ENCODE measurements at places on chromosomes 4 and X.

DNA sequence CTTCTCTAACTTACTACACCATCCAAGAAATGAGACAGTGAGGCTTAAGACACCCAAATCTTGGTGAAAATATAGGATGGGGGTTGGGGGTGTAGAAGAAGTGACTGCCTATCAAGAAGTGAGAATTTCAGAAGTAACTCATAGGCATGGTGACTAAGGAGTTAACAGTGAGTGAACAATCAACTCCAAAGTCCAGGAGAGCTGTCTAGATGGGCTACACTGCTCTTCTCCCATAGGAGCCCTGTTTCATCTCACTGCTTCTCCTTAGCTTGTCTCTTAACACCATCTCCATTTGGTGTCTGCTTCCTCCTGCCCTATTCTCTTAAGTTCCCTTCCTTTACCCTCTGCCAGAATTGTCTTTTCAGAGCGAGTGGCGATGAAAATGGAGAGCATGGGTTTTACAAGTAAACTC lies 22.7 kb downstream of the FABP2 start:
- no peak for DNase-seq

DNA sequence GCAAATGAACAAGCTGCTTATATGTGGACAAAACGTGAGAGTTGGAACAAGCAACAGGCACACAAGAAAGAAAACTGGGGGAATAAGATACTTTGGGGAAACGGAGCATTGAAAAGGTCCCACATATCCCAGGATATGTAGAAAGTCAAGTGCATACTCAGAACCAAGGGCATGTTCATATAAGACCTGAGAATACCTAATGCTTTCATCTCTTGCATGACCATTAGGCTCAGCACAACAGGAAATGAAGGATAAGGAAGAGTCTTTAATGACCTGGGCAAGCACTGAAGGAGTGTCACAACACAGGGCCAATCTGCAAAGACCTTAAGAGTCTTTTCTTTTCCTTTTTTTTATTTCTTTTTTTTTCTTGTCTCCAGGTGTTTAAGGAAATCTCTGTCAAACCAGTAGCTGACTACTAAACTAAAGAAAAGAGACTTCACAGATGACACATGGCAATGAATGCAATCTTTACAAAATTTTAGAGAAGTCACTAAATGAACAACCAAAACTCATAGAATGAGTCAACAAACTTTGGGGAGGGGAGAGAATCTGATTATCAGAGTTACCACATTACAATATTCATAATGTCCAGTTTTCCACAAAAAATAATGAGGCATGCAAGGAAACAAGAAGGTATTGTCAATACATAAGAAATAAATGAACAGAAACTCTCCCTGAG lies 67.9 kb upstream of the STK26 start:
- no peak for DNase-seq

DNA sequence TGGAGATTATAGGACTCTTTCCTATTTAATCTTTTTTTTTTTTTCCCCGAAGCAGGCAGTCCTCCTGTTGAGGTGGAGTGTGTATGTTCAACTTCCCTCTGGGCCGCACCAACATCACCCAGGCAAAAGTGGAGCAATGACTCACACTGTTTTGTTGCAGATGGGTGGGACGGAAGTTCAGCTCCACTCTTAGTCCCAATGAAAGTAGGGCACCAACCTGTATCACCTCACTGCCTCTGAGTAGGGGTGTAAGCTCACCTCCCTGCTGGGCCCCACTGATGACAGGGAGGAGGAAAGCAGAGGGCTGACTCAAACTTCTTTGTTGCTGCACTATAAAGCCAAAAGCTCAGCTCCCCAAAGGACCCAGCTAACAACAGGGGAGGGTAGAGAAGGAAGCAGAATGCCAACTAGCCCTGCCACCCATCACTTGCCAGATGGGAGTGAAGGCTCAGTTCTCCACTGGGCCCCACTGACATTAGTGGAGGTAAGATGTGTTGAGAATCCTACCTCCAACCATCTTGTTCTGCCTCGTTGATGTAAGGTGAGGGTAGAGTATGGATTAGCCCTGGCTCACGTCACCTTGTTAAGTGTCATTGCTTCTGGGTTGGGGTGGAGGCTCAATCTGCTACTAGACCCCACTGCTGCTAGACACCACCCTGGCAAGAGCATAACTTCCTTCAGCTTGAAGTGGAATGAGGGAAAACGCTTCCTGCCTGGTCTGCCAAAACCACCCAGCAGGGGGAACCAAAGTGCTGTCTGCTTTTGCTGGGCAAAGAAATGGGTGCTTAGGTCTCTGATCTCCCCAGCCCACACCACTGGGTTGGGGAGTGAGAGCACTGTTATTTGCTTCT lies 14.1 kb downstream of the RPS6KA3 start:
- DNase-seq: peak; percentile 36

GRCh38 chr4:112234952-112235609 lies 3.5 kb downstream of the AP1AR start:
- DNase-seq: peak; percentile 93

GRCh38 chr4:152479428-152480026 lies 56.4 kb downstream of the FBXW7 start:
- DNase-seq: no peak

GRCh38 chr4:105666693-105667092 lies 41.8 kb downstream of the INTS12 start:
- DNase-seq: no peak

GRCh38 chr4:72365016-72365415 lies 204.0 kb downstream of the ADAMTS3 start:
- DNase-seq: no peak

DNA sequence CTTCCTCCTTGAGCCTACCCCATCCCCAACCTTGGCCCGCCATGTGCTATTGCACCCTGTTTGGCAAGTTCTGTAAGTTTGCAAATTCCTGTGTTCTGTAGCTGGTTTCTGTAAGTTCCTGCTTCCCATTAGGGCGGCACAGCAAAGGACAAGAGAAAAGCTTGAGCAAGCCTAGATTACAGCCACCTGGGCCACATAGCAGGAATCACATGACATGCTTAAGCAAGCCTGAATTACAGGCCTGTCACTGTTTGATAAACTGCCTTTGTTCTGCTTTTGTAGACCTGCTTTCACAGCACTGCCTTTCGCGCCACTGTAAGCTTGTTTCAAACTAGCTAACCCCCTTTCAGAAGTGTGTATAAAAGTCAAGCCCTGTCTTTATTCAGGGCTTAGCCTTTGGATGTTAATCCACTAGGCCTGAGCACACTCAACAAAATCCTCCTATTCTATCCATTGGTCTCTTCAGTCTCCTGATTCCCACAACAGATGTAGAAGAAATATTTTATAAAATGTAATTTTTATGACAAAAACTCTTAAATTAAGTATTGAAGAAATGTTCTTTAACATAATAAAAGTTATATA lies 906.8 kb upstream of the NDST4 start:
- no peak for DNase-seq

DNA sequence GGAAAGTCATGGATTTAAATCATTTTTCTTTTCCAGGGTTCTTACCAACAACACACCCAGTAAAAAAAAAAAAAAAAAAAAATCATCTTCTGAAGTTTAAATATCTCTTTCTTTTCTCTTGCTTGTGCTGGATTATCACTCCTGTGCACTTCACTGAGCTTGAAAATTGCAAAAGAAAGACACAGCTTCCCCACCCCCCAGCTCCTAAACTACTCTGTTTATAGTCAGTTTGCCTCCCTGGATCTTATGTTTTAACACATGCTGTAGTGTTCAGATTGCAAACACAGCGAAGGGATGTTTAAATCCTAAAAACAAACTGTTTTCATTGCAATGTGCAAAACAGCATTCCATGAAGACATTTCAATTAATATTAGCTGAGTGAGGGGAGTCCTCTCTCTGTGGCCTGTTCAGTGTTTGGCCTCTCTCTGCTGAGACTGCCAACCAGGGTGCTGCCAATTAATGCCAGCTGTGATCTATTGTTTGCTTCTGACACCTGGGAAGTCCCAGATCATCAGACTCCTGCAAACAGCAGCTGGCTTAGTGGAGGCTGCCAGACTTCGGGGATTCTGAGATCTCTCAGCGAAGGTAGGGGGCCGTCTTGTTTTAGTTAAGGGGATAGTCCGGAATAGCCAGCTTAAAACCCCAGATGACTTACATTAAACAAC lies 171.1 kb upstream of the PITX2 start:
- no peak for DNase-seq

- no peak for DNase-seq
Observed at GRCh38 chr4:101065935-101066485, 281.3 kb downstream of the PPP3CA start.

- DNase-seq: no peak
Observed at GRCh38 chrX:13066391-13066790, 22.0 kb upstream of the FAM9C start.

GRCh38 chrX:118595501-118596042 lies 100.0 kb downstream of the DOCK11 start:
- peak; percentile 9 for DNase-seq

GRCh38 chr4:151921811-151922210 lies 161.0 kb upstream of the GATB start:
- no peak for DNase-seq

DNA sequence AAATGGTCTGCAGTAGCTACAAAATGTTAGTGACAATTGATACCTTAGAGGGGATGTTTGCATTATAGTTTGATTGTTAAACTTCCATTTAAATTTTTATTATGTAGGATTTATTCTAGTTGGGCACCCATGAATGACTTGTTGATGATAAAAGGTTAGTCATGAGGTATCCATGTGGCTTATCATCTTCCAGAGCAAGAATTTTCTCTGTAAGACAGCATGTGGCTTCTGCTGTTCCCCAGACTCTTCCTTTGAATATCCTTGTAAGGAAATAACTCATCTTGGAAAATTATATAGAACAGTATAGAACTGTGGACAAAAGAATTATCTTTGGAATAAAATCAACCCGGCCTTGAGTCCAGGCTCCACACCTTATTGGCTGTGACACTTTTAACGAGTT lies 40.1 kb upstream of the KLHL8 start:
- no peak for DNase-seq

GRCh38 chr4:94305466-94306225 lies 37.0 kb downstream of the HPGDS start:
- DNase-seq: no peak

- DNase-seq: no peak
Observed at GRCh38 chr4:18847249-18847890, 825.8 kb upstream of the LCORL start.

DNA sequence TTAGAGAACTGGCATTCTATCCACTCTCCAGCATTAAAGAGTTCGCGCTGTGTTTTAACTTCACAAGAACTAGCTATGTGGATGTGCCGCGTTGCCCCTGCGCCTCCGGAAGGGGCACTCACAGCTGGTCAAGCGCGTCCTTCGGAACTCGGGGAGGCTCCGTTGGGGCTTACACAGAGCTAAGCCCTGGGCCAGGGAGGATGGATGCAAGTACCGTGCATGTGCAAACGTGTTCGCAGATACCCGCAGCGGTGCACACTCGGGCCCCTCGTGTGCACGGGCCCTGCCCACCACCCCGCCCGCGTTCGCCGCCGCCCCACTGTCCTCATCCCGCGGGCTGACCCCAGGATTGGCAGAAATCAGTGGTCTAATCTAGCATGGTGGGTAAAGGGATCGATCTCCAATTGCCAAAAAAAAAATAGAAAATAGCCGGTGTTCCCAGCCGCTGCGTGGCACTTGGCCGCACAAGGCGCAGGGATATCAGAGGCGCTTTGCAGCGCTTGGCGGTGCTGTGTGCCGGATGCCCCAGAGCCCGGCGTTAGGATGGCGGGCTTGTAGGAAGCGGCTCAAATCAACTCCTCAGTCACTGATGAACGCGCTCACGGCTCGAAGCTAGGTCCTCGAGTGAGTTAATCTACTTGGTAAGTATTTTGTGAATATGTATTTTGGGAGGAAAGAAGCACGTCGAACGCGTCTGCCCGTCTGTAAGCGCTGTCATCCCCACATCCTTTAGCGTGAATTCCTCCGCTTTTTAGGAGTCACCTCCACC lies 989 bp upstream of the PCDH10 start:
- no peak for DNase-seq

- DNase-seq: no peak
Observed at GRCh38 chr4:167079762-167080161, 154.5 kb downstream of the SPOCK3 start.

DNA sequence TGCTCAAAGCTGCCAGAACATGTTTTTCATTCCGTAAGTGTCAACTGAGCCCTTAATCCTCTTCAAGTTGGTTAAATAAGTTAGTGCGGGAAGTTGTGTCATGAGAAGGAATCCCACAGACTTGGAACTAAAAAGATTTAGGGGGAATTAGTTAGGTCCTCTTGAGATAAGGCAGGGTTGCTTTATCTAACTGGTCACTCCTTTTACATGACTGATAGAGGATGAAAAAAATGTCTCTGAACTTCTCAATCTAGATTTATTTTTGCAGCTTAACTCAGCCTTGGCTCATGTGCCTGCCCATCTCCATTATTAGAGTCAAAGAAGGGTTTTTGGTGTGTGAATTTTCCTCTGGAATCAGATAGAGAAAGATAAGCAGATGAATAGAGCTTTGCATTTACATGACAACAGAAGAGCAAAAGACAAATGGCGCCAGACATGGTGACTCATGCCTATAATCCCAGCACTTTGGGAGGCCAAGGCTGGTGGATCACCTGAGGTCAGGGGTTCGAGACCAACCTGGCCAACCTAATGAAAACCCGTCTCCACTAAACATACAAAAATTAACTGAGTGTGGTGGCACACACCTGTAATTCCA lies 882.9 kb downstream of the RPA4 start:
- DNase-seq: no peak

GRCh38 chr4:155709918-155710317 lies 43.3 kb downstream of the GUCY1A1 start:
- DNase-seq: no peak

DNA sequence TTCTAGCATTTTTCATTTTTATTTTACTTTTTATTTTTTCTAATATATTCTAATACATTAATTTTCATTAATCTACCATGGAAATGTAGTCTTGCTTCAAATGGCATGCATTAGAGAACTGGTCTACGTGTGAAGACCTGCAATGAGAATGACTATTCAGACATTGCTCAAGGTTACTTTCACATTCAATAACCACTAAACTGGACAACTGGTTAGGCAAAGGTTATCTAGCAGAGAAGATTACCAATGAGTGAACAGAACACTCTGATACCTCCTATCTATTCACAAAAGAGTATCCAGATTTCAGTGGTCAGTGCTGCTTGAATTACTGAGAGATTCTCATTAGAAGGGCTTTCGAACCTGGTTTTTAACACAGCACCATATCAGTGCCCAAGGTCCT lies 58.9 kb upstream of the ARHGAP24 start:
- DNase-seq: no peak

DNA sequence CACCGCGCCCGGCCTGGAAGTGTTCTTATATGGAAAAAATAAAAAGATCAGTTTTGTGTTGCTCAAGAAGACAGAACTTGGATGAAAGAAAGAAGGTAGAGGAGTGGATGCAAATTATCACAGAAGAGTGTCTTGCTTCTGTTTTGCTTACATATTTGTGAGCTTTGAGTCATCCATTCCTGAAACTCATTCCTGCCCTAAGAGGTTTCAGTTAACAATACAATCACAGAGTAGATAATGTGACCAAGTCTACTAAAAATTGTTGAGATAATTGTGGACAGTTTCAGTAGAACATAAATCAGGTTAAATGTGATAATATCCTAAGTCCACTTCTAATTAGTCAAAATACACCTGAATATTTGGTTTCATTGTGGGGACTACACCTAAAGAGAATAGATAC lies 26.4 kb upstream of the LRCH2 start:
- DNase-seq: no peak
